ENCODE measurements at places on chromosomes 13 and 19. TPM values are rescaled to one million over a fixed set of nuclear protein-coding genes. Genes with fewer than 3 reads are reported as not detected.
A peak's percentile ranks its signal among the peaks of the same experiment; 100 is the strongest.

The B3GNT3 gene
- 0.19 TPM for total RNA-seq

The EBI3 gene
- total RNA-seq, result 1.3 TPM

The KLK8 gene
- total RNA-seq, result 2.9 TPM

The SCGB2B2 gene
- total RNA-seq, result 3.3 TPM

The PTGER1 gene
- 1.5 TPM for total RNA-seq

- DNase-seq, result no peak
Observed at GRCh38 chr19:2335848-2336247, 7.4 kb downstream of the SPPL2B start.

DNA sequence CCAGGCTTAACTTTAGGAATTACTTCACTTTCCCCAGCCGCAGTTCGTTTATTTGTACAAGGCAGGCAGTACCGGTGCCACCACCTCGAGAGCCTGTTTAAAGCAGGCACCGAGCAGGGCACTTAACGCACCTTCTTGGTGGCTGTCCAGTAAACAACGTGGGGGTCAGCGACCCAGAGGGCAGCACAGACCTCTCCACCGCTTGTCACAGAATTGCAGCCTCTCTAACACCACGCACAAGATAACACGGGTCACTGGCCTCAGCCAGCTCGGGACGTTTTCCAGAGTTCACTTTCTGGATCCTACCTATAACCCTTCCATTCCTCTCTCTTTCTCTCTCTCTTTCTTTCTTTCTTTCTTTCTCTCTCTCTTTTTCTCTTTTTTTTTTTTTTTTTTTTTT is 16.8 kb upstream of the ELAVL1 start:
- DNase-seq, result no peak

- DNase-seq, result no peak
Observed at GRCh38 chr13:40076765-40077362, 421.4 kb downstream of the COG6 start.

GRCh38 chr13:24168392-24168750 is 7.9 kb downstream of the SPATA13 start:
- DNase-seq, result no peak

DNA sequence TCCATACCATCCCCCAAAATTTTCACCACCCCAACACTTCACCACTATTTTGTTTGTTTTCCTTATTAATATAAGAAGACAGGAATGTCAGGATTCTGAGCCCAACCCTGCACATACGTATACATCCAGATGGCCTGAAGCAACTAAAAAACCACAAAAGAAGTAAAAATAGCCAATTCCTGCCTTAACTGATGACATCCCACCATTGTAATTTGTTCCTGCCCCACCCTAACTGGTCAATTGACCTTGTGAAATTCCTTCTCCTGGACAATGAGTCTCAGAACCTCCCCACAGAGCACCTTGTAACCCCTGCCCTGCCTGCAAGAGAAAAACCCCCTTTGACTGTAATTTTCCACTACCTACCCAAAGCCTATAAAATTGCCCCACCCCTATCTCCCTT is 132.5 kb downstream of the ZNF675 start:
- DNase-seq, result no peak

GRCh38 chr19:50567882-50568727 is at the start of gene LRRC4B:
Gene LRRC4B (minus strand): TSS chr19:50568435. CDS start chr19:50548838, 19,597 bp downstream.
- DNase-seq, result no peak

DNA sequence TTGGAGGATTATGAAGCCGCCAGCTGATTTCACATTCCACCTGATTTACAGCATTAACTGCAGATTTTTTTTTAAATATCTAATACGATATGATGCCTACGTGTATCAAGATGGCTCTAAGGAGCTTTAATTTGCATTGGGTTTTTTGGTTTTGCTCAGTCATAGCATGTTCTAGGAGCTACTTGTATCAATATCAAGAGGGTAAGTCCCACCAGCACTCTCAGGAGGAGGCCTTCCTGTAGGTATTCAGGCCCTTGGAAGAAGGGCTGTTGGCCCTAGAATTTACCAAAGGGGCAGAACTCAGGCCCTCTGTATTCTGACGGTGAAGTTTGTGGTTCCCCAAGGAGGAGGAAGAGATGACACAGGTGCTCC is 97.2 kb upstream of the IPO5 start:
- DNase-seq, result no peak

DNA sequence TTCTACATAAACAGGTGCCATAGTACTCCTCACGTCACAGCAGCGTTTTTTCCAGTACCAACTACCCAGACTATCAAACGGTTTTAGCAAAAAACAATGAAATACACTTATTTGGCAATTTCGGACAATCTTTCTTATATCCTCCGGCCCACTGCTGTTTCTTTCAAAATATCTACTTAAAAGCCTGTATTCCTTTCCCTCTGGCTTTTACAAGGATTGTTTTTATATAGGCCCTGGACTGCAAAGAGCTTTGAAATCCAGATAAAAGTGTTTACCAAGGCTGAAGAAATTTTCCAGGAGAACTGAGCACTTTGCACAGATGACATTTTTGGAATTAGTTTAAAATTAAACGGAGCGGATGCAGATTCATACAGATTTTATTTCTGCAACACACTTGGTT is 255.9 kb upstream of the STARD13 start:
- no peak for DNase-seq

DNA sequence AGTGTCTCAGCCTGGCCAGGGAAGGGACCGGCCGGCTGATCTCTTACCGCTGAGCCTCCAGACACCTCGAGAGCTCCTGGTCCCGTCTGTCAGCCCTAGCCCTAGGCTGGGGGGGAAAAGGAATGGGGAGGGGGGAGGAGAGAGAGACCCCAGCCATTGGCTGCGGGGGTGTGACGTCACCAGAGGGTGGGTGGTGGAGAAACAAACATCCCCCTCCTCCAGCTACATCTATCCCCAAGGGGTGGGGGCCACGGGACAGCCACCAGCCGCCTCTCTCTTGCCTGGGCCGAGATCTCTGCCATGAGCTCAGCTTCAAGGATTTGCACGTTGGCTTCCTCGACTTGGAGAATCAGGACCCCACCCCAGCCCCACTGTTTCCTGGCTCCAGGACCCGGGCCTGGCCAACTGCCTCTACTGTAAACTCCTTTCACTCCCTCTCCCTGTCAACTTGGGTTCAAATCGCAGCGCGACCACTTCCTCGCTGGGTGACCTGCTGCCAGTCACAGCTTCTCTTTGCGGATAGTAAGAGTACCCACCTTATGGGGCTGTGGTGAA is at the start of gene PRX:
Gene PRX, minus strand, starts transcription at position 88 of the 555 bp plus-strand sequence. CDS start 5,446 bp downstream, outside the sequence.
- no peak for DNase-seq

DNA sequence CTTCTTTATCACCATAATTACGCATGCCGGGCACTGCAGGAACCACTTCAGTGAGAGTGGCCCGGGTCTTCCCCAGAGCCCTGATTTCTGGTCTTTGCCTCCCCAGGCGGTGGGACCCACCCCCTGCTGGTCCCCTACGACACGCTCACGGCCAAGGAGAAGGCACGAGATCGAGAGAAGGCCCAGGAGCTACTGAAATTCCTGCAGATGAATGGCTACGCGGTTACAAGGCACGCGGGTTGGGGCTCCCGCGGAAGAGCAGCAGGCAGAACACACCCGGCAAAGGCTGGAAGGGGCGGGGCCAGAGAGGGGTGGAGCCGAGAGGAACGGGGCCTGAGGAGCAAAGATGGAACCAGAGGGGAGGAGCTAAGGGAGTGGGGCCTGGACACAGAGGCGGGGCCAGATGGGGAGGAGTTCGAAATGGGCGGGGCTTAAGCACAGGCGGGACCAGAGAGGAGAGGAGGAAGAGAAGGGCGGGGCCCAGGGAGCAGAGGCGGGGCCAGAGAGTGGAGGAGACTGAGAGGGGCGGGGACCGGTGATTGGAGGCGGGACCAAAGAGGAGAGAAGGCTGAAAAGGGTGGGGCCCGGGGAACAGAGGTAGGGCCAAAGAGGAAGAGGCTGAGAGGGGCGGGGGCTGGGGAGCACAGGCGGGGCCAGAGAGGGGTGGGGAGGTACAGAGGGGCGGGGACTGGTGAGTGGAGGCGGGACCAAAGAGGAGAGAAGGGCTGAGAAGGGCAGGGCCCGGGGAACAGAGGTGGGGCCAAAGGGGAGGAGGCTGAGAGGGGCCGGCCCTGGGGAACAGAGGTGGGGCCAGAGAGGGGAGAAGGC is 73.4 kb downstream of the RYR1 start:
- DNase-seq, result peak; percentile 88

DNA sequence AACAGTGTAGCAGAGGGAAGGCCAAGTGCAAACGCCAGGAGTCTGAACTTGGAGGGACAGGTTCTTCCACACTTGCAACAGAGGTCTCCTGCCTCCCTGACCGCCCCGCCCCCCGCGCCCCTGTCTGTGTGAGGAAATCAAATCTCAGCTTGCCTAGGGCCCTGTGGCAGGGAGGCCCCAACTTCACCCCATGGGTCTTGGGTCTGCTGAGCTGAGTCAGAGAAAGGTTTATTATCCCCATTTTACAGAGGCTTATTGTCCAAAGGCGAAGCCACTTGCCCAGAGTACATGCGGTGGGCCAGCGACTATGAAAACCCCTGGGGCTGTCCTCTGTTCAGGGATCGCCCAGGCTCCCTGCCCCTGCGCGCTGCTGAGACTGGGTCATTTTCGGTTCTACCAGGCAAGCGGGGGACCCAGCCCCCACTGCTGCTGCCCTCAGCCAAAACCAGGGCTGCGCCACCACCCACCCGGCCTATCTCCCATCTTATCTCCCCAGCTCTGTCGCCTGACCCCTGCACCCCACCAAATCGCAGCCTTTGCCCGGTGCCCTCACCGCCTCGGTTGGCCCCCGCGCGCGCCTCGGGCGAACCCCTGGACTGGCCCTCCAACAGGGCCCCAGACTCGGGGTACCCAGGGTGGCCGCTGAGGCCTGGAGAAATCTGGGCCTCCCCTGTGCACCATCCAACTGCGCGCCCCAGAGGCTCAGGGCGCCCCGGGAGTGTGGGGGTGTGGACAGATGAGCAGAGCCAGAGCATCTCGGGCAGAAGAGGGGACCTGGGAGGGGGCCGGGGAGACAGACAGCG is 850 bp upstream of the CERS4 start:
- DNase-seq, result peak; percentile 82

GRCh38 chr19:1858412-1859081 is 4.8 kb downstream of the KLF16 start:
- no peak for DNase-seq

Measured in testis (tissue), 5 donors.